ENCODE measurements at places on chromosomes 6 and 20. TPM values are rescaled to one million over a fixed set of nuclear protein-coding genes. Genes with fewer than 3 reads are reported as not detected.

The KHDC1L gene
- not detected for polyA plus RNA-seq

The PHACTR1 gene
- 0.46 TPM for polyA plus RNA-seq

DNA sequence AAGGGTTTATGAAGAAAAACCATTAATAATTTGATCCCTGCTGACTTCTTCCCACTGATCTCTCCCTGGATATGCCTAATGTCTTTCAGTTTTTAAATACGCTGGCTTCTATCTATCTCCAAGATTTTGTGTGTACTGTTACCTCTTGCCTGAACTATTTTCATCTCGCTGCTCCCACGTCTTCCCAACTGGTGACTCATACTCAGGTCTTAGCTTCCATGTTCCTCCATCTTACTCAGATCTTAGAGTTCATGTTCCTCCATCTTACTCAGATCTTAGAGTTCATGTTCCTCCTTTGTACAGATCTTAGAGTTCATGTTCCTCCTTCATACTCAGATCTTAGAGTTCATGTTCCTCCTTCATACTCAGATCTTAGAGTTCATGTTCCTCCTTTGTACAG, 21.6 kb downstream of the GPR6 start:
- H3K27ac ChIP-seq: no peak overlapping the region
- H3K27me3 ChIP-seq: peaks cover 15% of the 10 kb centered on the region
- no peaks in the 10 kb centered on the region for H3K36me3 ChIP-seq
- no peak overlapping the region for H3K4me3 ChIP-seq
- H3K4me1 ChIP-seq: no peaks in the 10 kb centered on the region
- DNase-seq: no peak

GRCh38 chr6:5132731-5133130, 47.6 kb downstream of the PPP1R3G start:
- H3K27ac ChIP-seq: no peak overlapping the region
- no peak for DNase-seq
- H3K4me3 ChIP-seq: no peak overlapping the region
- no peaks in the 10 kb centered on the region for H3K36me3 ChIP-seq
- H3K4me1 ChIP-seq: no peaks in the 10 kb centered on the region
- H3K27me3 ChIP-seq: no peaks in the 10 kb centered on the region

DNA sequence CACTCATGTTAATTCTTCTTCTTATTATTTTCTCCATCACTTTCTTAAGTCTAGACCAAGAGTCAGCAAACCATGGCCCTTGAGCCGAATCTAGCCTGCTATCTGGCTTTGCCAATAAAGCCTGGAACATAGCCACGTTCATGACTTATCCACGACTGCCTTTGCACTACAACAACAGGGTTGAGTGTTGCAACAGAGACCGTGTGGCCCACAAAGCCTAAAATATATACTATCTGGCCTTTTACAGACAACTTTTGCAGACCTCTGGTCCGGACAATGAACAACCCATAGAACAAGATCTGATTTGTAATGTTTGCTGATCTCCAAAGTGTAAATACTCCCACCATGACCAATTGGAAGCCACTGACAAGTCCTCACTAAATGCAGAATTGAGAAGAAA, 140.5 kb upstream of the CDYL start:
- no peak overlapping the region for H3K4me3 ChIP-seq
- H3K36me3 ChIP-seq: no peaks in the 10 kb centered on the region
- DNase-seq: no peak
- H3K4me1 ChIP-seq: no peaks in the 10 kb centered on the region
